ENCODE measurements at places on chromosomes 16 and 17. TPM values are rescaled to one million over a fixed set of nuclear protein-coding genes. Genes with fewer than 3 reads are reported as not detected.

The ANKRD40CL gene
- not detected for total RNA-seq

The CBX8 gene
- 8.6 TPM for total RNA-seq

The SLC5A11 gene
- not detected for total RNA-seq

The FBXW10B gene
- not detected for total RNA-seq

The DCTN5 gene
- 95.9 TPM for total RNA-seq

The RGS11 gene
- total RNA-seq = not detected

The TMEM88 gene
- 0.84 TPM for total RNA-seq

The GAST gene
- total RNA-seq = not detected

The GNG13 gene
- total RNA-seq = not detected

The CDRT4 gene
- 4.9 TPM for total RNA-seq

The CASKIN2 gene
- 2.3 TPM for total RNA-seq

- no peaks in the 10 kb centered on the region for H3K27me3 ChIP-seq
- no peak overlapping the region for H3K27ac ChIP-seq
- H3K4me1 ChIP-seq = no peaks in the 10 kb centered on the region
- H3K4me3 ChIP-seq = no peak overlapping the region
Measured at GRCh38 chr16:5845046-5845445, 747.5 kb upstream of the EEF2KMT start.

DNA sequence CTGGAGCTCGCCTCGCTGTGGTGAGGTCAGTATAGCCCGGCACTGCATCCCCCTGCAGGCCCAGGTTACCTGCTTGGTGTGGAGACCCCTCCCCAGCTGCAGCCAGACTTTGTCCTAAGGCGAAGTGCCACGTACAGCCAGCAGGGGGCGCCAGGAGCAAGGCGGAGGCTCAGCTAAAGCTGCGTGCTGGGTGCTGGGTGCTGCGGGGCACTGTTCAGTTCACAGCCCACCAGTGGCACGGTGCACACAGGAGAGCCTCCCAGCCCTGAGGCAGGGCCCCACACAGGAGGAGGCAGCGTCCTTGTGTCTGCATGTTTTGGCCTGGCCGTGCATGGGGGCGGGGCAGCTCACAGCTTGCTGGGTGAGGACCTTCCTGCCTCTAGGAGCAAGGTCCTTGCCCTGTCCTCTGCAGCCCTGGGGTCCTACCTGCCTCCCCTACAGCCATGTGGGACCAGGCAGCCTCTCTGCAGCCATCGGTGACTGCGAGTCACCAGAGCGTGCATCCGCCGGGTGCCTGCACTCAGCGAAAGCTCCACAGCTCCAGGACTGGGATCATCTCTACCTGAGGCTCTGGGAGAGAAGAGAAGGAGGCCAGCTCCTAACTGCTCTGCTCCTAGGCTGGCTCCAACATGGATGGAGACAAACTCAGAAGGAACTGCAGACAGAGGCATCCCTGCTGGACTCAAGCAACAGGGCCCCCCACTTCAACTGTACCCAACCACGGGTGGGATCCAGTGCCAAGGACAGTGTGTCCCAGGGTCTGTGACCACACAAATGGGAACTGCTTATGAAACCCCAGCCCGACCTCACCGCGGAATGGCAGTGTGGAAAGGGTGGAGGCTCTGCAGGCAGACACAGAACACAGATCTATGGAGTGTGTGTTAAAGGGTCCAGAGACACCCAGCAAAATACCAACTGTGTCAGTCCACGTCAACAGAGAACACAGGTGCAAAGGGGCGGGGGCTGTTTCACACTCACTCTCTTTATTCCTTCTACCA is 19.0 kb downstream of the SLC7A5 start:
- H3K36me3 ChIP-seq = peaks cover 24% of the 10 kb centered on the region
- peak overlapping the region; percentile 61 for H3K27ac ChIP-seq
- peak; percentile 83 for DNase-seq
- H3K4me3 ChIP-seq = no peak overlapping the region

DNA sequence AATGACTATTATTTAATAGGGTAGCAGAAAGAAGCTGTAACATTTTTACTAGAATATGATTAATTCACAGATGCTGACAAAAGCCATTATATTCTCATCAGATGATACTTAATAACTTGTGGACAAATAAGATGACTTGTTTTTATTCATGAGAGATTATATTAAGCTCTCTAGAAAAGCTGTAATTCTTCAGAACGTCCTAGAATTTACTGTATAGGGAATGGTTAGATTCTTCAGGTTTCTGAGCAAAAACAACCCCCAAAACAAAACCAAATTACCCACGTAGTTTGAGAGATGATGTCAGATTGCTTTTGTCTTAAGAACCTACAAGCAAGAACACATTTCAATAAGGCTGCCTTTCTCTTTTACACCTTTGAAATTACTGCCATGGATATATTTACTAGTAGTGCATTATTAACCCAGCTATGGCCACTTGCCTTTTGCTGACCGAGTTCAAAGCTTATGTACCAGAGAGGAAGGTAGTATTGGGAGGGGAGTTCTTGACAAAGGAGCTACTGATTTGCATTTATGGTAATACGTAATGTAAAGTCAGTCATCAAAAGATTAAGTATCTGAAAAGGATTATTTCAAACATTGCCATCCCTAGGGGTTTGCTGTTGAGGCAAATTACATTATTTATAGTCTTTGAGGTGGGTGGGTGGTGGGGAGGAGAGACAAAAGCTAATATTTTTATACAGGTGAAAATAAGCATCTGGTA is 51.7 kb downstream of the NLK start:
- no peaks in the 10 kb centered on the region for H3K4me1 ChIP-seq
- DNase-seq = no peak
- H3K27ac ChIP-seq = no peak overlapping the region

DNA sequence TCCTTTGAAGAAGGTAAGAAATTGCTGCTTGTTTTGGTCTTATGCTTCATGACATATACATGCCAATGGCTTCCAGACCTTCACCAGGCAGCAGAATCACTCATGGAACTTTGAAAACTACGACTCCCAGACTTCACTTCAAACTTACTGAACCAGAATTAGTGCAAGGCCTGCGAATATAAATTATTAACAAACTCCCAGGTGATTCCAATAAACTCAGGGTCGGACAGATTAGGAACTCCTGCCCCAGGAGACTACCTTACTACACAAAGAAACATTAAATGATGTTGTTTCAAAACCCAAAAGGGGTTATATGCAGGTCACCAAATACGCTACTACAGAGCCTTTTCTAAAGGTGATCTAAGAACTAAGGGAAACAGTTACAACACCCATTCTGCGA is 20.4 kb downstream of the PSME3IP1 start:
- H3K27me3 ChIP-seq = no peaks in the 10 kb centered on the region
- H3K27ac ChIP-seq = no peak overlapping the region
- peaks cover 7% of the 10 kb centered on the region for H3K4me1 ChIP-seq
- peaks cover 33% of the 10 kb centered on the region for H3K36me3 ChIP-seq
- H3K4me3 ChIP-seq = no peak overlapping the region
- no peak for DNase-seq

DNA sequence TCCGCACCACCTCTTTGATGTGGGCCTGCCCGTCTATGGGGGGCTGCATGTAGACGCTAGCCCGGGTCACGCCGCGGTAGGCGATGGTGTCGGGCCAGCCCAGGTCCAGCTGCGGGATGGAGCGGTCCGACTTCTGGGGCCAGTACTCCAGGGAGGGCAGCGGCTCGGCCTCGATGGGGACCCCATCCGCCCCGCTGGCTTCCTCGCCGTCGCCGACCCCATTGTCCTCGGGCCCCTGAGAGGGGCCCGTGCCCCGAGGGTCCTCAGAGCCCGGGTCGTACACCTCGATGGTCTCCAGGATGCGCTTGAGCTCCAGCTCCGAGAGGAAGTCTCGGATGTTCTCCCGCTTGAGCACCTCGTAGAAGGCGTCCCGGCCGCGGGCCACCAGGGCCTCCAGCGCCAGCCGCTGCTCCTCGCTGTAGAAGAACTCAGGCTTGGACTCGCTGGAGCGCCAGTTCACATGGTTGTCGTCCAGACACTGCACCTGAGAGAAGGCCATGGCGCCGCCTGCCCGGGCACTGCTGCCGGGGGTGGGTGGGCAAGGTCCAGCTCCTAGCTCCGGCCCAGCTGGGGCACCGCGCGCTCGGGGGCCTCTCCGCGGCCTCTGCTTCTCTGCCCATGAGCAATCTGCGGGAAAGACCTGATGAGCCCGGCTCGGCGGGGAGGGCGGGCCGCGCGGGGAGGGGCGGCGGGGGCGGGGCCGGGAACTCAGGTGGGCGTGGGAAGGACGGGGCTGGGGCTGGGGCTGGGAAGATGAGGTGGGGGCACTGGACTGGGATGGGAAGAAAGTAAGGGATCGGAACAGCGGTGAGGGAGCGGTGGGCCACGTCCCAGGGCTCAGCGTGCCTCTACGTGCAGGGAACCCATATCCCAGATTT is 782 bp downstream of the FAM83G start:
- DNase-seq = peak; percentile 51
- H3K27ac ChIP-seq = peak overlapping the region; percentile 70
- peak overlapping the region; percentile 81 for H3K4me3 ChIP-seq
- H3K4me1 ChIP-seq = peaks cover 19% of the 10 kb centered on the region
- H3K36me3 ChIP-seq = no peaks in the 10 kb centered on the region

GRCh38 chr17:27518048-27518447 is 61.8 kb downstream of the KSR1 start:
- H3K36me3 ChIP-seq = peaks cover 1% of the 10 kb centered on the region
- peaks cover 39% of the 10 kb centered on the region for H3K4me1 ChIP-seq
- H3K27me3 ChIP-seq = no peaks in the 10 kb centered on the region

- DNase-seq = no peak
- H3K4me1 ChIP-seq = peaks cover 12% of the 10 kb centered on the region
- peaks cover 41% of the 10 kb centered on the region for H3K36me3 ChIP-seq
Measured at GRCh38 chr16:24125214-24125613, 130.9 kb upstream of the CACNG3 start.

DNA sequence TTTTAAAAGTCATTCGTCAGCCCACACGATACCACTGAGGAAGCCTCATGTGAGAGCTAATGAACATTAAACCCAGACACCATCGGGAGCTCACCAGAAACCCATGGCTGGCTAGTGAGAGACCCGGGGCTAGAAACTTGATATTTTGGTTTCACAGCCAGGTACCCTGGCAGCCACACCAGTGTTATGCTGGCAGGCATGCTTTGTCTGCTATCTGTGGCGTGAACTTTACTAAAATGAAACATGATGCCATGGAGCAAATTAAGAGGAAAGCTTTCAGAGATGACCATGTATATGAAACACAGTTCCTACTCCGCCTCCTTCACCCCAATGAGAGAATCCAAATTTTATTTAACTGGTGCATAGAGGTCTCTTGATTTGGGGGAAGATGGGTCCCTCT is 291.2 kb downstream of the IRX3 start:
- H3K4me3 ChIP-seq = no peak overlapping the region
- H3K27ac ChIP-seq = no peak overlapping the region
- no peaks in the 10 kb centered on the region for H3K4me1 ChIP-seq
- H3K27me3 ChIP-seq = no peaks in the 10 kb centered on the region

GRCh38 chr17:78450696-78451345 is 72.4 kb downstream of the PGS1 start:
- DNase-seq = no peak
- H3K27me3 ChIP-seq = peaks cover 2% of the 10 kb centered on the region
- no peak overlapping the region for H3K4me3 ChIP-seq
- peaks cover 2% of the 10 kb centered on the region for H3K4me1 ChIP-seq
- H3K27ac ChIP-seq = no peak overlapping the region

DNA sequence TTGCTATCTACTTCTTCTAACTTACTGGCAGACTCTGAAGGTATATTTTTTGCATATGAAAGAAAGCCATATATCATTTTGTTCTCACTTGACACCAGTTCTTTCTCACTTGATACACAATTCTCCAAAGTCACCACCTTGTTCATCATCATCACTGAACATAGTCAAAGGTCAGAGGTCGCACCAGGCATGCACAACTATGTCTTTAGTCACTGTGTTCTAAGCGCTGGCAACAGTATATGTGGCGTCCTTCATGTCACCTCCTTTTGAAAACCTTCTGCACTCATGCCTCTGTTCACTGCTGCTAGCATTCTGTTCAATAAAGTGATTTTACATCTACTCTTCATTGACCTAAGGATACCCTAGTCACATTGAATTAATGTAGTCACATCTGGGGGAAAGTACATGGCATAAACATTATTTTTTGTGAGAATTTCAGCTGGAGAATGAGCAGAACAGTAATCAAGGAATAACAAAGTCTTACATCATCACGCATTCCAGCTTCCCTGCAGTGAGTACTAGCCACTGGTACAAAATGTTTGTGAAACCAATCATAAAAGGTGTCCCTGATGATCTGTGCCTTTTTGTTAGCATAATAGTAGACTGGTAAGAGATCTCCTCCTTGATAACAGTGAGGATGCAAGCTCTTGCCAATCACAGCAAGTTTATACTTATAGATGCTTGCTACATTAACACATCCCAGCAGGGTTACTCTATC is 20.5 kb upstream of the TBX4 start:
- no peak overlapping the region for H3K27ac ChIP-seq
- H3K36me3 ChIP-seq = no peaks in the 10 kb centered on the region
- no peak overlapping the region for H3K4me3 ChIP-seq
- H3K4me1 ChIP-seq = no peaks in the 10 kb centered on the region
- no peak for DNase-seq

DNA sequence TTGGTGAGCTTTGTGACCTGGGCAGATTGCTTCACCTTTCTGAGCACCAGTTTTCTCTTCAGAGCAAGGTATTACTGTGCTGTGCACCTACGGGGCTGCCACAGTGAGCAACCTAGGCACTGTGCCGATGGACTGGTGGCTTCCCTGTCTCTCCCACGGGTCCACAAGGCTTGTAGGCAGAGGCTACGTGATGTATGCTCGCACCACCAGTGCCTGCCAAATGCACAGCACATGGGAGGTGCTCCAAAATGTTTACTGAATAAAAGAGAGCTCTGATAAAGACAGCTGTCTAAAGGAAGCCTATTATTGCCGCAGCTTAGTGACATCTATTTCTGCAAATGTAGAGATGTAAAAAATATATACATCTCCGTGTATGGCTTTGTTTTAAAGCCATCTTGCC is 139.2 kb downstream of the CDK5R1 start:
- peaks cover 2% of the 10 kb centered on the region for H3K4me1 ChIP-seq
- no peak for DNase-seq
- H3K27ac ChIP-seq = no peak overlapping the region
- H3K4me3 ChIP-seq = no peak overlapping the region
- no peaks in the 10 kb centered on the region for H3K27me3 ChIP-seq

DNA sequence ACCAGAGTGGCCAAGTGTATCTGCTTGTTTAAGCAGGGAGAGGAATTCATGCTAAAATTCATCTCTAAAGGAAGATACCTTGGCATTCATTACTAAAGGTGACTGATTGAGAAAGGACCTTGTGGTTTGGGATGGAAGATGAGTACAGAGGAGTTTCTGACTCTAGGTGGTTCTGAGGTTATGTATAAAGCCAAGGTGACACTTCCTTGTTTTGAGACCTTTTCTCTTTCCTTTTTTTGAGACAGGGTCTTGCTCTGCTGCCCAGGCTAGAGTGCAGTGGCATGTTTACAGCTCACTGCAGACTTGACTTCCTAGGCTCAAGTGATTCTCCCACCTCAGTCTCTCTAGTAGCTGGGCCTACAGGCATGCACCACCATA is 9.1 kb downstream of the ABHD15 start:
- H3K36me3 ChIP-seq = peaks cover 12% of the 10 kb centered on the region
- peak overlapping the region; percentile 52 for H3K27ac ChIP-seq
- H3K27me3 ChIP-seq = no peaks in the 10 kb centered on the region
- DNase-seq = no peak
- peaks cover 40% of the 10 kb centered on the region for H3K4me1 ChIP-seq
- no peak overlapping the region for H3K4me3 ChIP-seq
